Neural cell (in vitro differentiated cells): ENCODE measurements at places on chromosomes 11 and 22. TPM values are rescaled to one million over a fixed set of nuclear protein-coding genes. Genes with fewer than 3 reads are reported as not detected.

Gene ZNRF3
- 2.6 and 2.9 TPM in 2 replicates for polyA plus RNA-seq

Gene SGSM1
- polyA plus RNA-seq = 7.5 and 9.2 TPM in 2 replicates

Gene SNU13
- polyA plus RNA-seq = 192 and 203 TPM in 2 replicates

Gene MUC6
- polyA plus RNA-seq = not detected in 2 replicates

Gene CD6
- not detected in 2 replicates for polyA plus RNA-seq

Gene GGT1
- polyA plus RNA-seq = 5.4 and 6.4 TPM in 2 replicates

Gene C1QTNF4
- 16.4 and 17.5 TPM in 2 replicates for polyA plus RNA-seq

Gene LGALS12
- polyA plus RNA-seq = not detected in 2 replicates

Gene GRIK4
- 3.4 and 8.2 TPM in 2 replicates for polyA plus RNA-seq

Gene SESN3
- polyA plus RNA-seq = 9.4 and 11.1 TPM in 2 replicates

Gene PRDM10
- 13.7 and 15.3 TPM in 2 replicates for polyA plus RNA-seq

Gene GAL3ST1
- 1.6 TPM in 1 of 2 replicates, not detected in the other for polyA plus RNA-seq

Gene CARD18
- polyA plus RNA-seq = not detected in 2 replicates

Gene ART1
- not detected in 2 replicates for polyA plus RNA-seq

Gene LRRC10B
- 12.4 and 14.6 TPM in 2 replicates for polyA plus RNA-seq

Gene FOLR1
- polyA plus RNA-seq = not detected in 2 replicates
